ENCODE measurements at places on chromosomes 5 and 9. TPM values are rescaled to one million over a fixed set of nuclear protein-coding genes. Genes with fewer than 3 reads are reported as not detected.

The HARS1 gene
- total RNA-seq: 62.9 TPM

The TAS2R1 gene
- not detected for total RNA-seq

The CHSY3 gene
- 2.9 TPM for total RNA-seq

The CTSV gene
- 0.18 TPM for total RNA-seq

The PCDHGB3 gene
- 9.6 TPM for total RNA-seq

The ROR2 gene
- total RNA-seq: 26.5 TPM

The BAG1 gene
- 54.1 TPM for total RNA-seq

The IDNK gene
- total RNA-seq: 7.6 TPM

The NME5 gene
- total RNA-seq: 6.0 TPM

The TRIM7 gene
- total RNA-seq: 0.74 TPM

The PRR16 gene
- 4.4 TPM for total RNA-seq

The PHYHD1 gene
- total RNA-seq: 13.1 TPM

The GARIN3 gene
- not detected for total RNA-seq

The FGFR4 gene
- total RNA-seq: 0.74 TPM

The KIF4B gene
- not detected for total RNA-seq

The PDE6A gene
- not detected for total RNA-seq

The RAI14 gene
- total RNA-seq: 85.9 TPM

The CCNJL gene
- total RNA-seq: 0.82 TPM

The CDC20B gene
- total RNA-seq: not detected

The PPP2R2B gene
- 1.6 TPM for total RNA-seq

The BTNL3 gene
- total RNA-seq: not detected

The PNPLA7 gene
- total RNA-seq: 5.4 TPM

The BNC2 gene
- 53.3 TPM for total RNA-seq

The ZNF618 gene
- total RNA-seq: 5.8 TPM

The AGXT2 gene
- total RNA-seq: not detected

The HAVCR2 gene
- 0.36 TPM for total RNA-seq

The TAL2 gene
- total RNA-seq: not detected

The TMEFF1 gene
- 0.49 TPM for total RNA-seq

The TSLP gene
- 20.8 TPM for total RNA-seq

The FOXD4L4 gene
- 0.09 TPM for total RNA-seq

The PCDHB13 gene
- total RNA-seq: 0.27 TPM

The FOXI1 gene
- total RNA-seq: not detected

The SMIM27 gene
- total RNA-seq: 1.9 TPM

The SLC6A19 gene
- total RNA-seq: not detected

The HRH2 gene
- total RNA-seq: under 0.01 TPM

The AQP3 gene
- total RNA-seq: 1.9 TPM

The VLDLR gene
- total RNA-seq: 41.3 TPM

The ZFAND5 gene
- total RNA-seq: 112 TPM

The CAST gene
- total RNA-seq: 388 TPM

The SLC6A3 gene
- not detected for total RNA-seq

The TAF11L10 gene
- total RNA-seq: not detected

The SLCO6A1 gene
- total RNA-seq: not detected

The INSL4 gene
- total RNA-seq: not detected
